ENCODE measurements at places on chromosomes 11 and 22.

GRCh38 chr22:30297276-30297990 lies 8.1 kb upstream of the CASTOR1 start:
- no peak for DNase-seq

DNA sequence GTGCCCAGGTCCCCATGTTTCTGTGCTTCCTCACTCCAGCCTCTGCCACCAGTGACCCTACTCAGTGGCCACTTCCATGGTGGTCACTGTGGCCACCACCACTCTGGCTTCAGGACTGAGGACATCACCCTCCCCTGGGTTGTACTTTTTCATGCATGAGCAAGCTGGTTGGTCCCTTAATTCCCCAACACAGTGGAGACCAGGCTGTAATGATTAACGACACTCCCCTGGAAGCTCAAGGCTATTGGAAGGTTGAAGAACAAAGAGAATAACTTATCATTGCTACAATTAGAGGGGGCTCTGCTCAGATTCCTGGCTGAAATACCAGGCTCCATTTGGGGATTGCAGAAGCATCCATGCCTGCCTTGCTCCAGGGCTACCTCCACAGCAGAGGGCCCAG lies 10.5 kb downstream of the PLAAT4 start:
- DNase-seq, result no peak

- DNase-seq, result no peak
Observed at GRCh38 chr11:48103621-48104567, 112.7 kb upstream of the OR4B1 start.

DNA sequence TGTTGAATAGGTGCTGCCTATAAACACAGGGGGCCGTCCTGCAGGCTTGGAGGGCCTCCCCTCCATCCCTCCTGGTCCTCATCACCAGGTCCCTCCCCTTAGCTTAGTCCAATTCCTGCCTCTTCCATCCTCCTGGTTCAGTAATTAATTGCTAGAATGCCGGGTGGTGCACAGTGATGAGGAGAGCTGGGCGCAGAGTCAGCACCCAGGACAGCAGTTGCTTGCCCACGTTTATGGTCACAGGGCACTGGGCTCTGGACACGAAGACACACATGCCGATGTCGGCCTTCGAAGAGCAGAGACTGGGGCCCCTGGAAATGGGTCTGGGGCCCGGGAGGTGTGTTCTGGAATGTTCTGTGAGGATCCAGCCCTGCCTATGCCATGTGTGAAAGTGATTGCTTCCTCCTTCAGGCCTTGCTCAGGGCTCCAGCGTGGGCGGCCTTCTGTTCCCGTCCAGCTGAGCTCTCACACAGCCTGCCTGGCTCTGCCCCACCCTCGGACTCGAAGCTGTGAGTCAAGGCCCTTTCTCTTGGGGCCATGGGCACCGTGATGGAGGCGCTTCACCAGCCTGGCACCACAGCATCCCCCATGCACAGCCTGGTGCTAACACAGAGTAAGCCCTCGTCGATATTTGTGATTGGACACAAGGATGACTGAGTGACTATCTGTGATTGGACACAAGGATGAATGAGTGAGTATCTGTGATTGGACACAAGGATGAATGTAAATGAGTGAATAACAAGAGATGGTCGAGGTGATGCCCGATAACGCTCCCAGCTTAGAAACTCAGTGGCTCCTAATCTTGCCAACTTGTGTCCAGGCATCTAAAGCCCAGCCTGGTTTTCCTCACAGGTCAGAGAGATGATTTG lies 884.7 kb downstream of the BRD1 start:
- no peak for DNase-seq

DNA sequence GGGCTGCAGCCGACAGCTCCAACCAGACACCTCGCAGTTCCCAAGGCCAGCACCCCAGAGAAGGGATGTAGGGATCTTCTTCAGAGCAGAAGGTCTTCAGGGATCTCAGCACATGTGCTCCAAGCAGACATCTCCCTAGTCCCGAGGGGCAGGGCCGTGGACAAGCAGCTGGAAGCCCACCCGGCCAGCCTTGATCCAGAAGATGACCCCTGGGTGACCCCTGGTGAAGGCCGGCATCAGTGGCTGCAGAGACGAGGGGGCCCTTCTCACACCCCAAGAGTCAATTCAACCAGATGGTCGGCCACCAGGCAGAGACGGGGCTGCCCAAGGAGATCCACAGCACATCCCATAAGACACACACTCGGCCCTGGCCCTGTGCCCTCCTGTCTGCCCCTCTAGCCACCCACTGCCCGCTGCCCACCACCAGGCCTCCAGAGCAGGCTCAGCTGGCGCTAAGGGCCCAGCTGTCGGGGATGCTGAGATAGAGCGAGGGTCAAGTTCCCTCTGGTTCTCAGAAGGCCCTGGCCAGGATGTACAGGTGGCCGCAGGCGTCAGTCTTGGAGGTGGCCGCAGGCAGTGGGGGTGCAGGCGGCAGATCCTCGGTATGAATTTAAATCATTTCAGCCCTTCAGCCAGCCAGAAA lies 168.3 kb downstream of the BRD1 start:
- DNase-seq, result peak; percentile 9

DNA sequence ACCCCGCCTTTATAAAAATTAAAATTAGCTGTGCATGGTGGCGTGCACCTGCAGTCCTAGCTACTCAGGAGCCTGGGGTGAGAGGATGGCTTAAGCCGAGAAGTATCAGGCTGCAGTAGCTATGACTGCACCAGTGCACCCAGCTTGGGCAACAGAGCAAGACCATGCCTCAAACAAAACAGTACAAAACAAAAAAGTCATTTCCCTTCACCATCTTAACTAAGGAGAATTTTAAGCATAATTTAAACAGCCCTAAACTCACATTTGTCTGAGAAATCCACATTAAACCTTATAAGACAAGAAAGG lies 23.3 kb upstream of the TFIP11 start:
- DNase-seq, result no peak

DNA sequence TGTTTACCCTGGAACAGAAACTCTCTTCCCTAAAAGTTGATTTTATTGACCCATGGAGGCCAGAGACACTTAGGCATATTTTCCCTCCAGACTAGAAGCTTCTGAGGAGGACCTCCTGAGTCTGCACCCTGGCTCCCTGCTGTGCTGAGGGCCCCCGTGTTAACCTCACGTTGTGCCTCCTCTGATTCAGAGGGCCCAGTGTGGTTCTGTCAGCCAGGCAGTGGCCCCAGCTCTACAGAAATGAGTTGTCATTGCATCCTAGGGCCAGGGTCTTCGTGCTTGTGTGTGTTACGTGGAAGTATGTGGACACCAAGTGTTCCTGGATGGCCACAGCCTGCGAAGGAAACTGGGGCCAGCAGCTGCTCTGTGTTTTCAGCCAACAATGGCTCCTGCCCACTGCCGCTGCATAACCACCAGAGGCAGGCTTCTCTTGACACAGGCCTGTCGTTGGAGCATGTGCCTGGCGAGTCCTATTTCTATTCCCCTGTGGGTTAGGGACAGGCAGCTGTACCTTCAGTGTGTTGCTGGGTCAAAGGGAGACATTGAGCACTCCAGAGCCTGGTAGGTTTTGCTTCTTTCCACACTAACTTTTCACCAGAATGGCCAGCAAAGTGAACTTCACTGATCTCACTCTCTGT lies 44.5 kb downstream of the MED15 start:
- peak; percentile 83 for DNase-seq

DNA sequence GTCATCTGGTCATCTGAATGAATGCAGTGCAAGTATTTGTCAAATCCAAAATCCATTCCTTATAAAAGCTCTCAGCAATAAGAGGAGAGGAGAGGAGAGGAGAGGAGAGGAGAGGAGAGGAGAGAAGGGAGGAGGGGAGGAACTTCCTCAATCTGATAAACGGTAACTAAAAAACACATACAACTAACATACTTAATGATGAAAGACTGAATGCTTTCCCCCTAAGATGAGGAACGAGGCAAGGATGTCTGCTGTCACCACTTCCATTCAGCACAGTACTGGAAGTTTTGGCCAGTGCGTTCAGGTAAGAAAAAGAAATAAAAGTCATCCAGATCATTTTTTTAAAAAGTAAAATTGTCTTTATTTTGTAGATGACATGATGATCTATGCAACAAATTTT lies 80.4 kb downstream of the CD82 start:
- no peak for DNase-seq

DNA sequence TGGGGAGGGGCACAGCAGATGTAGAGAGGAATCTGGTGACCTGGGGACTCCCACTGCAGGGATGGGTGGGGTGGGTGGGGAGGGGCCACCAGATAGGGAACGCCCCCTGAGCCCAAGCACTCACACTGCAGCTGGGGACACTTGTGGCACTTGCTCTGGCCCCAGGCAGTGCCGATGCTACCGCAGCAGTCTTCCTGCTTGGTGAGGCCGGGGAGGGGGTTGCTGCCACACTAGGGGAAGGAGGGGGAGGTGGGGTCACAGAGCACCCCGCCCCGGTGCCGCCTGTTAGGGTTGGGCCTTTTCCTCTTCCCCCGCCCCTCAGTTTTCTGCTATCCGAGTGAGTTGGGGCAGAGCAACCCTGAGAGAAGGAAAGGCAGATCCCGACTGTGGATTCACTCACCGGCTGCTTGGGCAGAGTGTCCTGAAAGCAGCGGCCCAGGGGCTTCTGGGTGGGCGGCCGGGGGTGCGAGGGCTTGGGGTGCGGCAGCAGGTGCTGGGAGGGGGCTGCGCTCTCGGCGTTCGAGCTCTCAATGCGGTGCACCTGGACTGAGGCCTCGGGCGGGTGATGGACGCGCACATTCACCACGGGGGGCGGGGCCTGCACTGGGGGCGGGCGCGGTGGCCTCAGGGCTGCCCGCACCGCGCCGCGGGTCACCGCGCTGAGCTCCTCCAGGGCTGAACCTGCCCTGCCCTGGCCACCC lies 4.7 kb downstream of the LTBP3 start:
- no peak for DNase-seq

DNA sequence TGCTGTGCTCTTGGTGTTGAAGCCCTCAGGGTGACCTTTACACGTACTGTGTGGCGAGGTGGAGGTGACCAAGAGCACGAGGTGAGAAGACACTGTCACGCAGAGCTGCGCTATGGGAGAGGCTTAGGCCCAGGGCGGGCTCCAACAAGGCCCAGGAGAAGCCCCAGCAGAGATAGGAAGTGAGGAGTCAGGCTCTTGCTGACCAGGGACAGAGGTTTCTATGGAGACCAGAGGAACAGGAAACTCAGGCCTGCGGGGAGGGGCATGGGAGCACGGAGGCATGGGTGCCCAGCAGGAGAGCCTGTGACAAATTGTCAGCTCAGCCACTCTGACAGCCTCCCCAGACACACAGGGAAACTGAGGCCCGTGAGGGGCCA lies 15.8 kb downstream of the DGKZ start:
- no peak for DNase-seq

- no peak for DNase-seq
Observed at GRCh38 chr11:70819022-70819421, 420.7 kb downstream of the CTTN start.

DNA sequence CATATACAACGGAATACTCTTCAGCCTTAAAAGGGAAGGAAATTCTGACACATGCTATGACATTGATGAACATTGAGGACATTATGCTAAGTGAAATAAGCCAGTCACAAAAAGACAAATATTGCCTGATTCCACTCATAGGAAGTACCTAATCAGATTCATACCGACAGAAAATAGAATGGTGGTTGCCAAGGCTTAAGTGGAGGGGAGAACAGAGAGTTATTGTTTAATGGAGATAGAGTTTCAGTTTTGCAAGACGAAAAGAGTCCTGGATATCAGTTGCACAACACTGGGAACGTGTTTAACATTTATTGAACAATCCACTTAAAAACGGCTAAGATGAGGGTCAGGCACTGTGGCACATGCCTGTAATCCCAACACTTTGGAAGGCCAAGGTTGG lies 45.6 kb upstream of the HIPK3 start:
- no peak for DNase-seq
